Effector CD4-positive, alpha-beta T cell (primary cell): ENCODE measurements at places on chromosomes 3 and 15.

DNA sequence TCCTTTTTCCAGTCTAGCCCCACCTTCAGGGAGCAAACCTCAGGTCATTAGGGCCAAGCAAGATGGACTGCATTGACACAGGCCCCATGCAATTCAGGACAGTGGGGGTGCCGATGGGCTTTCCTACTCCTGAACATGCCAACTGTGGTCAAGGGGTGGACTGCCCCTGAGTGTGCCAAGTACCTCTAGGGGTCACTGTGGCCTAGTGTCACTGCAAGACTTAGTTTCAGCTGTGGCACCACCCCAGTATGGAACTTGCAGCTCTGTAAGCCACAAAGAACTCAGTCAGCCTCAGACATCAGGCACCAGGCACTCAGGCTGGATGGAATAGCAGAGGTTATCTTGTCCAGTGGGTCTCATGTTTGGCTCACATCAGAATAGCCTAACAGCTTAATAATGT is 32.3 kb downstream of the EXOG start:
- DNase-seq, result no peak

DNA sequence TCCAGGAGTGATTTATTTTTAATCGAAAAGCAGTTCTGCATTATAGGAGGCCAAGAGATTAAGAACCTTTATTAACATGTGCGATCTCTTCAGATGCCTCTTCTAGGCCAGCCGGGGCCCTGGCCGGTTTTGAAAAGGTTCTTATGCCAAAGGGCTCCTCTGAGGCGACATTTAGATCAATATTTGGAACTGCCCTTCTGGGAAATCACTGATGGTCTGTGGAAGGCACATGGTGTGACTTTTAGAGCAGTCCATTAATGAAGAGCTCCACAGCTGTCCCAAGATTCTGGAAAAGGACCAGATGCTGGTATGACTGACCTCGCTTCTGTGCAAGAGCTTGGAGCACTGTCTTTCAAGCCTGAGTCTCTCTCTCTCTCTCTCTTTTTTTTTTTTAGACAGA is 19.7 kb downstream of the MGLL start:
- no peak for DNase-seq

DNA sequence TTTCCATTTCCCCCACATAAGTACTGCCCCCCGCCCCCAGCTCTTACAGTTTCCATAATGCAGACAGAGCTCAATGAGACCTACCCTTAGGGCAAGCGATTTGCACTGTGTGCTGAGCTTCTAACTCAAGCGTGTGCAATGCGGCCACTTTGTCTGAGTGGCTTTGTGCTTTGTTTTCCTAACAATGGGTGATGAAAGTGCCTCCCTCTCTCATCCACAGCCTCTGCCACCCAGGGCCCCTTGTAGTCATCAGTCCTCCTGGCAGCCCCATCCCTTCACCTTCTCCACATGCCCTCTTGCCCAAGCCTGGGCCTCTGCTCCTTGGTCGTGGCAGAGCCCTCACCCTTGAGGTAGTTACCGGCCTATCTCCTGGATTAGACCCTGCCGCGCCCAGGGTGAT is 17.2 kb downstream of the DAPK2 start:
- DNase-seq, result no peak

- no peak for DNase-seq
Measured at GRCh38 chr15:38231436-38231835, 21.2 kb upstream of the SPRED1 start.

DNA sequence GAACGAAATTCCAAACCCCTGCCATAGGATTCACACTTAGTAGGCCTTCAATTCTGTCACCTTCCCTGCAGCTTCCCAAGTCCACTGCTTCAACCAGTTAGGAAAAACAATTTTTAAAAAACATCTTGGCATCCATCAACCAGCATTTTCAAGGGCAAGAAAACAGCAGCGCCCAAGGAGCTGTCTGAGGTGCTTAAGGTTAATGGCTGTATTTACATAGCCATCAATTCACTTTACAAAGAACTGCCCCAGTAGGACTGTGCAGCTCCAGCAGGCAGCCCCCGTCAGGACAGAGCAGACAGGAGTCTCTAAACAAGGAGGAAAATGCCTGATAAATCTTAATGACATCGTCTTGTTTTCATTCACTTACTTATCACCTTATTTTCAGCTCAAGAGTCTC is 13.3 kb downstream of the TAFA4 start:
- no peak for DNase-seq
